Activated T-cell treated with anti-CD3 and anti-CD28 coated beads, Interleukin-2, amount 50 U/mL, for 4 hours (primary cell): ENCODE measurements at places on chromosomes 6 and 20. TPM values are rescaled to one million over a fixed set of nuclear protein-coding genes. Genes with fewer than 3 reads are reported as not detected.

DNA sequence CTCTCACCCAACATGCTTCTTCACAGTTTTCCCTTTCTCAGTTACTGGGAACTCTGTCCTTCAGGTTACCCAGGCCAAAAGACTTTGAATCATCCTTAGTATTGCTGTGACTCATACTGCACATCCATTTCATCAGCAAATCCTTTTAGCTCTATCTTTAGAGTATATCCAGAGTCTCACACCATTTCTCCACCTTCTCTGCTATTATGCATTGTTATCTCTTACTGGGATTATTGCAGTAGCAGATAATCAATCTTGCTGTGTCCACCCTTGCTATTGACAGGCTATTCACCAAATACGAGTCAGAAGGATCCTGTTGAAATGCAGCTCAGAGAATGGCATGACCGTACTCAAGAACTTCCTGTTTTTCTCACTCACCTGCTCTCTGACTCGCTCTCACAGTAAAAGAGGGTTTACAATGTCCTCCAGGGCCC is 57.3 kb downstream of the BCKDHB start:
- DNase-seq, result no peak

DNA sequence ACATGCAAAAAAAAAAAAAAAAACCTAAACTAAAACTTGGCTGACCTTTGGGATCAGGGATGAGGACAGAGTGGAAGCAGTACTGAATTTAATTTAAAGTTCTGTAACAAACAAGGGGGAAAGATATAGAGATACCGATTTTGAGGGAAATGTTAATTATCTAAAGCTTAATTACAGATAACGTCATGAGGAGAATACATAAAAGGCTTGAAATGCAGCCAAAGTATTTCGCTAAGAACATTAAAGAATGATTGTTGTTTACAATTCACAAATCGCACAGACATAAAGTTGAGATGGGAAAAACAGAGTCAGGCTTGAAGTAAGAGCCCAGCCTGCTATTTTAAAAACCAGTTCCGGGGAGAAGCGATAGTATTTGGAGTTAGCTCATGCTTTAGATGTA is 208.0 kb upstream of the SASH1 start:
- no peak for DNase-seq

GRCh38 chr6:3336066-3336786 is 77.5 kb downstream of the PSMG4 start:
- no peak for DNase-seq

DNA sequence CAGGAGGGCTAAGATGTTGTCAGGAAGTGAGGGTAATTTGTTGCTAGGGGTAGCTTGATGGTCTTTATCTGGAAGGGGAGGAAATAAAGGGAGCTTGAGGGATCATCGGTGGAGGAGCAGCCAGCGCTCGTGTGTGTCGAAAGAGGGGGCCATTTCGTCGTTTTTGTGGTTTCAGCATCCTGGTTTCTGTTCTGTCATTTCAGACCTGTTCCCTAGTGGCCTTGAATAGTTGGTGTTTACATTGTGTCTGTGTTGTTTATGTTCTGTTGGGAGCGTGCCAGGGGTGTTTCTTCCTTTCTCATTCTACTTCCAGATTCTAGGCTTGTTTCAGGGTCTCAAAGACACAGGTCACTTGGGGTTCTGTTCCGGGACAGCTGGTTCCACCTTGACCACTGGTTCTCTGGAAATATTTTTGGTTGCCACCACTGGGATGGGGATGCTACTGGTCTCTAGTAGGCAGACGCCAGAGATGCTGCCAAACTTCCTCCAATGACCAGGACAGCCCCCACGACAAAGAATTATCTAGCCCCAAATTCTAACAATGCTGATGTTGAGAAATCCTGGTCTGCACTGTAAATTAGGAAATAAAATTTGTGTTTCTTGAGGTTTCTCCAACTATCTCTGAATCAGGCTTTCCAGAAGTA is 113.9 kb upstream of the NAA20 start:
- DNase-seq, result no peak

GRCh38 chr20:1034415-1034789 is 32.3 kb upstream of the RSPO4 start:
- DNase-seq, result no peak

DNA sequence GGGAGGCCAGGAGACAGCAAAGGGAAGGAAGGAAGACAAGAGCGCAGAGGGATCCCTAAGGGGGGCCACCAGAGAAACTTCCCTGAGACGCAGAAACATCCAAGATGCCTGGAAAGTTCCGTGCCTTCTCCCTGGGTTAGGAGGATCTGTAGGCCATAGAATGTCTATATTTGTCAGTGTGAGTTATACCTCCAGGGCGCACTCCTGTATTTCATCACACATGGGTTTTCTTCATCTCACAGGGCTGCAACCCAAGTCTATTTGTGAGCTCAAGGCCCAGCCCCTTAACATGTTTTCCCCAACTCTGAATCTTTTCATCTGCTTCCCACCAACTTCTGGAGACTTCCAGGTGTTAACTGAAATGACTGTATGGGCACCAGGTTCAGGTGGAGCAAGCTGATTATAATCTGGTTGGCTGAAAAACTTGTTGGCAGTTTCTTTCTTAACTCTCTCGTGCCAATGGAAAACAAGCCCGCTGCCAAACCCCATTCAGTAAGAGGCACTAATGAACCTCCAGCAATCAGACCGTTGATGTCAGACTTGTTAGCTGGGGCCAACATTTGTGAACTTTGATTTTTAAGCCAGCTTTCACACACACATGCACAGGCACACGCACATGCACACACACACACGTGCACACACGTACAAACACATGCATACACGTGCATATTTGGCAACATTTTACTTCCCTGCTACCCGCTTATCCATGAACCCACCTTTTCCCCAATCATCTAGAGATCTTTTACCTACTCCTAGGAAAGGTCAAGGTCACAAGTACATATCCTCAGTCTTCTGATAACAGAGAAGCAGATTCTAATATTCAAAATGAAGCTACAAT is 247.5 kb upstream of the GMDS start:
- DNase-seq, result no peak

DNA sequence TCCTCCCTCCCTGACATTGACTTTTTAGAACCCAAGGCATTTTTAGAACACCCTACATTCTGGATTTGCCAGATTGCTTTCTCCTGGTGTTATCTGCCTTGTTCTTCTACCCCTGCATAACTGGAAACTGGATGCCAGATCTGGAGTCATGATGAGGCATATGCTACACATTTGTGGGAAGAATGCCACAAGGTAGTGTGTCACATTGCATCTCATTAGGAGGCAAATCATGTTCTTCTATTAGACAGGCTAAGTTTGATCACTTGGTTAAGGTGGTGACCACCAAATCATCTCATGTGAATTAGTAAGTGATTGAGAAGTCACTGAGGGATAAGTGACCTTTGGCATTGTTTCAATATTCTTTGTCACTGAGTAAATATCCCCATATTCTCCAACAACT is 12.9 kb upstream of the NKX2-2 start:
- no peak for DNase-seq

DNA sequence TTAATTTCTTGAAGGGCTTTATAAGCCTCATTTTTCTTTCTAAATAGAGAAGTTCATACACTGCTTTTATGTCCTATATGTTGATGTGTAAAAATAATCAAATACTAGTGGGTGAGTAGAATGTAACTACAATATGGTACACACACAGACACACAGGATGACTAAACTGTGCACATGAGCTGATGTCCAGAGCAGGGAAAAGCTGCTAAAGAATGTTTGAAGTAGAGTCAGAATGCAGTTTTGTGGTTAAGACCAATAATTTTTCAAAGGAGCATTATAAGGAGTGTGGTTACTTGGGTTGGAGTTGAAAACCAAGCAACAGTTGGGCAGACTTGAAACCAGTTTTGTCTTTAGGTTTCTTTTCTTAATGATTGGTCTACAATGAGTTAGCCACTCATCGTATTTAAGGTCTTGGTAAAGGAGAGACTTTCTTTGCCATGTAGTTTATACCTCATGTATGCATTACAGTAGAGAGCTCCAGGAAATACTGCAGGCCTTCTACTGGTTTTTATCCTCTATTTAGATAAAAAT is 196.6 kb downstream of the ESR1 start:
- no peak for DNase-seq

GRCh38 chr20:63126876-63127699 is 88.8 kb downstream of the YTHDF1 start:
- no peak for DNase-seq

DNA sequence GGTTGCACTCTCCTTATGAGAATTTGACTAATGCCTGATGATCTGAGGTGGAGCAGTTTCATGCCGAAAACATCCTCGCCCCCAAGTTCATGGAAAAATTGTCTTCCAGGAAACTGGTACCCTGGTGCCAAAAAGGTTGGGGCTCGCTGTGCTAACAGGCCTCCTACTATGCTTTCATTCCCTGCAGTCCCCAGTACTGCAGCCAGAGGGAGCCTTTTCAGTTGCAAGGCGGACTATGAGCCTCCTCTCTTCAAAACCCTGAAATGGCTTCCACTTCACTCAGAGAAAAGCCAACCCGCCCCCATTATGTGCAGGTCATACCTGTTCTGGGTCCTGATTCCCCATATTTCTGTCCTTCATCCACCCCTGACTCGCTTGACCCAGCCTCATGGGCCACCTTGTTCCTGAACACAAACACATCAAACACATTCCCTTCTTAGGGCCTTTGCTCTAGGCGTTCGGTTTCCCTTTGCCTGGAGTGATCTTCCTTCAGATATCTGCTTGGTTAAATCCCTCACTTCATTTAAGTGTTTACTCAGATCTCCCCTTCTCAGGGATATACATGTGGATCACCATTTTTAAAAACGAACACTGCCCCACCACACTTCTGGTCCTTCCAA is 173.7 kb downstream of the PHACTR1 start:
- no peak for DNase-seq

- no peak for DNase-seq
Measured at GRCh38 chr20:48728042-48728825, 99.6 kb downstream of the PREX1 start.

DNA sequence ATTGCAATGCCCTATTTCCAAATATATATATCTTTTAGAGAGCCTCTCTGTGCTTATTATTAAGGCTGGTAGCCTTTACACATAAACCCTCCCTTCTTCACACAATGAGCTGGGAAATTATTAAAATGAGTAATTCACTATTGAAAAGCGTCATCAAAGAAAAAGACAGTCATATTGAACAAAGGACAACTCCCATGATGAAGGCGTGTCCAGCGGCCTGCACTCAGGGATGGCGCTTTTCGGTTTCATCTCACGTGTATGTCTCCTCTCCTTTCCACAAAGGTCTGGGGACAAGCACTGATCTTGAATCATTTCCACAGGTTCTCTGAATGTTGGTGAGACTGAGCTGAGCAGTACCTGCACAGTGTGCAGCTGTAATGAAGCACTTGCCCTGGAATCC is 3.5 kb downstream of the SERPINB9 start:
- no peak for DNase-seq

DNA sequence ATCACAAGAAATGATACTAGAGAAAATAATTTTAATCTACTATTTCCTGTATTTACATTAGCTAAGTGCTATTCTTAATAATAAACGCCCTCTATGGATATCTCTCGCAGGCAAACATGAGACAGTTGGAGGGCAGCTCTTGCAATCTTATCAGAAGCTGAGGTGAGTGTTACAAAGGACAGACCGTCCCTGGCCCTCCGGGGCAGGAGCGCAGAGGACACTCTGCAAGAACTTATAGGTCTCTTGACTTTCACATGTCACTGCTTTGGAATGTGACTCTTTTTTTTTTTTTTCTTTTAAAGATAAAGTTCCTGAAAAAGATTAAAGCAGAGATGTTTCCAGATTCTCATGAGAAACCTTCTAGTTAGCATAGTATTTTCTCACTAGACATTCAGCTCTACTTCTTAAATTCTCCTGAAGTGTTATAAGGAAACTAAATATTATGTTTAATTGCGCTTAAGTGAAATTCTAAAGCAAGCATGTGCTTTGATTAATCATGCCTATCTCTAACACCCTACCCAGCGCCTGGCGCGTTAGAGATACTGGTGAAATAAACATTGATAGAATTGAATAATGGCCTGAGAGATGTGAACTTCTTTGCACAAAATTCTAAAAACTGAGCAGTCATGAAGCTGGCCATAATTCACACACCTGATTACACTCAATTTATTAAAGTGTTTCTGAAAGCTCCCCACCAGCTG is 57.4 kb downstream of the SYTL3 start:
- no peak for DNase-seq

DNA sequence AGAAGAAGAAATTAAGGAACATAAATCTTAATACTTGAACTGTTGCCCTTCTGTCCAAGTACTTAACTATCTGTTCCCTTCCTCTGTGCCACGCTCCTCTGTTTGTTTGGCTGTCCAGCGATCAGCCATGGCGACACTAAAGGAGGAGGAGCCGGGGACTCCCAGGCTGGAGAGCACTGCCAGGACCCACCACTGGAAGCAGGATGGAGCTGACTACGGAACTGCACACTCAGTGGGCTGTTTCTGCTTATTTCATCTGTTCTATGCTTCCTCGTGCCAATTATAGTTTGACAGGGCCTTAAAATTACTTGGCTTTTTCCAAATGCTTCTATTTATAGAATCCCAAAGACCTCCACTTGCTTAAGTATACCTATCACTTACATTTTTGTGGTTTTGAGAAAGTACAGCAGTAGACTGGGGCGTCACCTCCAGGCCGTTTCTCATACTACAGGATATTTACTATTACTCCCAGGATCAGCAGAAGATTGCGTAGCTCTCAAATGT is 17.1 kb downstream of the IRF4 start:
- DNase-seq, result no peak

GRCh38 chr20:7989379-7989778 is 30.2 kb downstream of the TMX4 start:
- no peak for DNase-seq

DNA sequence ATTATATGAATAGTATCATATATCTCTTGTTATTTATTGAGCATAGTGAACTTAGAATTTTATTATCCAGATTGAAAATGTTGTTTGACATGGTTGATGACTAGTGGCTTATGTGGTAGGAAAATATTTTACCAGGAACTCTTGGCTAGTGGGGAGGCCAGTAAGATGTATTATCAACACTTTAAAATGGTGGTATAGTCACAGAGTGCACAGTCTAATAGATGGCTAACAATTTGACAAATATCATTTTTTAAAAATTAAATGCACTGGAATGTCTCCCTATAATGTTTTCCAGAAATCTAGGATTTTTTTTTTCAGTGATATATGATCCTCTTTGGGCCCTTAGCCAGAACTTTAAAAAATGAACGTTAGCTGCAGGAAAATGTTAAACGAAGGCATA is 26.9 kb upstream of the EYA4 start:
- no peak for DNase-seq

DNA sequence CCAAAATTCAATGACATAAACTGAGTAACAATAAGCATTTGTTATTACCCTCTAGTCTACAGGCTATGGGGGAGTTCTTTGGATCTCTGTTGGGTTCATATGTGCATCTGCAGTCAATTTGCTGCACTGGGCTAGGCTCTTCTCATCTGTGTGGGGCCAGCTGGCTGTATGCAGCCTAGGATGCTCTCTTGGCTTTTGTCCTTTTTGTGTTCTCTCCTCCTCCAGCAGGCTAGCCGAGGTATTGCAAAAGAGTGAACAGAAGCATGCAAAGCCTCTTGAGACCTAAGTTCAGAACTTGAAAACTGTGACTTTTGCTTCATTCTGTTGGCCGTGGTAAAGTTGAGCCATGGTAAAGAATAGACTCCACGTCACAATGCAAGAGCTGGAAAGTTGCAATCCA is 62.8 kb upstream of the FOXO3 start:
- no peak for DNase-seq

- no peak for DNase-seq
Measured at GRCh38 chr6:152026291-152026690, 218.8 kb downstream of the ESR1 start.

Gene SRSF6
- 280 TPM for total RNA-seq

Gene ZKSCAN4
- total RNA-seq, result 3.8 TPM

Gene NR2E1
- not detected for total RNA-seq

Gene HLA-DPA1
- total RNA-seq, result 31.5 TPM

Gene CPNE5
- total RNA-seq, result 0.28 TPM

Gene HLA-DRB5
- total RNA-seq, result 2.5 TPM

Gene AVP
- total RNA-seq, result not detected

Gene PLCG1
- 104 TPM for total RNA-seq

Gene RBBP8NL
- not detected for total RNA-seq
